Heart right ventricle (tissue), 16 donors: ENCODE measurements at places on chromosomes 1 and 21. TPM values are rescaled to one million over a fixed set of nuclear protein-coding genes. Genes with fewer than 3 reads are reported as not detected.
A peak's percentile ranks its signal among the peaks of the same experiment; 100 is the strongest.

- H3K4me1 ChIP-seq = peaks cover 8% of the 10 kb centered on the region
- H3K4me3 ChIP-seq = peak overlapping the region; percentile 76
- no peaks in the 10 kb centered on the region for H3K27me3 ChIP-seq
- no peaks in the 10 kb centered on the region for H3K36me3 ChIP-seq
These were observed 449 bp upstream of the RCAN3 start for GRCh38 chr1:24502065-24502708.

GRCh38 chr1:12097321-12097720 lies 34.2 kb downstream of the TNFRSF8 start:
- no peak overlapping the region for H3K4me3 ChIP-seq
- H3K27me3 ChIP-seq = no peaks in the 10 kb centered on the region
- DNase-seq = no peak
- H3K36me3 ChIP-seq = no peaks in the 10 kb centered on the region
- no peaks in the 10 kb centered on the region for H3K4me1 ChIP-seq

The KRTAP13-2 gene
- total RNA-seq = not detected

The ARID1A gene
- 33.6 TPM for total RNA-seq

DNA sequence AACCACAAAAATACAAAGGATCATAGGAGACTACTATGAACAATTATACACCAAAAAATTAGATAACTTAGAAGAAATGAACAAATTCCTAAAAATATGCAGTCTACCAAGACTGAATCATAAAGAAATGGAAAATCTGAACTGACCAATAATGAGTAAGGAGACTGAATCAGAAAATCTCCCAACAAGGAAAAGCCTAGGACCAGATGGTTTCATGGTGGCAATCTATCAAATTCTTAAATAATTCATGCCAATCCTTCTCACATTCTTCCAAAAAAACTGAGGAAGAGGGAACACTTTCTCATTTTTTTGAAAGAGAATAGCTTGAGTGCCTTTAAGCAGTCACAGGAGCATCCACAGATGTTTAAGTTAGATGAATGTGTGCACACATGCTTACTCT lies 31.8 kb upstream of the DISP1 start:
- no peaks in the 10 kb centered on the region for H3K36me3 ChIP-seq
- no peak overlapping the region for H3K27ac ChIP-seq
- H3K4me1 ChIP-seq = peaks cover 20% of the 10 kb centered on the region
- H3K27me3 ChIP-seq = peaks cover 7% of the 10 kb centered on the region

GRCh38 chr1:96492236-96492635 lies 229.3 kb upstream of the PTBP2 start:
- DNase-seq = no peak
- H3K4me3 ChIP-seq = no peak overlapping the region
- no peak overlapping the region for H3K27ac ChIP-seq
- H3K4me1 ChIP-seq = no peaks in the 10 kb centered on the region
- H3K27me3 ChIP-seq = no peaks in the 10 kb centered on the region

The FOXD2 gene
- not detected for total RNA-seq

DNA sequence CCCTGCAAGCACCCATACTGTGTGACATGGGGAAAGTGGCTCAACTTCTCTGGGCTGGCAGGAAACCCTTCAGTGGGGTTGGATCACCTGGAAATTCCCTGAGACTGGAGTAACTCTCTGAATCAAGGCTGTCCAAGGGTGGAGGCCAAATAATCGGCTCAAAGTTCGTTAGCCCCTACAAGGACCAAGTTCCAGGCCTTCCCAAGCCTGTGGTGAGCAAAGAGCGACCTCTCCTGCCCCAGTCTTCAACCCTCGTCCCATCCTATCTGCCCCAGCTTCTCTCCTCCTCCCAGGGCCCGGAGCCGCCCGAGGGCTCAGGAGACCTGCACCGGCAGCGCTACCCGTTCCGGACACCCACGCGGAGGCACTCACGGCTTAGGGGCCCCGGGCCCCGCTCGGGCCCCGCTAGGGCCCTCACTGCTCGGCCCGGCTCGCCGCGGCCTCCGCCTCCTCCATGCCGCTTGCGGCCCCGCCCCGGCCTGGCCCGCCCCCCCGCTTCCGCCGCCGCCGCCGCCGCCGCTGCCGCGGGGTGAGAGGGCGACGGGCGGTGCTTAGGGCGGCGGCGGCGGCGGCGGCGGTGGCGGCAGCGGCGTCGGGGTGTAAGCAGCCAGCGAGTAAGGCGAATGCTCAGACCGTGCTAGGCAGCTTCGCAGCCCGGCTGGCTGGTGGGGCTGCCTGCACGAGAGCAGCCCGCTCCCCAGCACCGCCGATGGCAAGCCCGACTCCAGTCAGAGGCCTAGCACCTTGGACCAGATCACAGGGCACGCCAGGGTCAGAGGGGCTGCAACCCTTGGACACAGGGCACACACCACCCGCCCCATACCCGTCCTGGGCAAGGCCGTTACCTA lies at the start of gene POMGNT1:
Gene POMGNT1 (minus strand): TSS at position 471 of the 848 bp plus-strand sequence. CDS start 613 bp downstream, outside the sequence.
- no peaks in the 10 kb centered on the region for H3K27me3 ChIP-seq
- H3K27ac ChIP-seq = peak within 1 kb of the TSS; percentile 87
- H3K36me3 ChIP-seq = peaks cover 32% of the 10 kb centered on the region
- H3K4me1 ChIP-seq = peaks cover 41% of the 10 kb centered on the region

DNA sequence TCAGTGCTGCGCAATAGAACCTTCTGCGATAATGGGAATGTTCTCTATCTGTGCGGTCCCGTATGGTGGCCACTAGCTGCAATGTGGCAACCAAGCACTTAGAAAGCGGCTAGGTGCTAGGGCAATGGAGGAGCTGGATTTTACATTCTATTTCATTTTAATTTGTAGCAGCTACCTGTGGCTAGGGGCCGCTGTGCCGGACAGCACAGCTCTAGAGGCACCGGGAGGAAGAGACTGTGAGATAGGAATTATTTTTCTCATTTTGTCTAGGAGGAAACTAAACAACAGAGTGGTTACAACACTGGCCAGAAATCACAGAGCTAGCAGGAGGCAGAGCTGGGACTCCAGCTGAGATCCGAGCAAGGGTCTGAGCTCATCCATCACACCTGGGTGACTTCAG lies 130.6 kb upstream of the CD34 start:
- H3K27me3 ChIP-seq = no peaks in the 10 kb centered on the region
- H3K4me3 ChIP-seq = no peak overlapping the region
- peaks cover 53% of the 10 kb centered on the region for H3K36me3 ChIP-seq
- peaks cover 7% of the 10 kb centered on the region for H3K4me1 ChIP-seq
- no peak for DNase-seq

DNA sequence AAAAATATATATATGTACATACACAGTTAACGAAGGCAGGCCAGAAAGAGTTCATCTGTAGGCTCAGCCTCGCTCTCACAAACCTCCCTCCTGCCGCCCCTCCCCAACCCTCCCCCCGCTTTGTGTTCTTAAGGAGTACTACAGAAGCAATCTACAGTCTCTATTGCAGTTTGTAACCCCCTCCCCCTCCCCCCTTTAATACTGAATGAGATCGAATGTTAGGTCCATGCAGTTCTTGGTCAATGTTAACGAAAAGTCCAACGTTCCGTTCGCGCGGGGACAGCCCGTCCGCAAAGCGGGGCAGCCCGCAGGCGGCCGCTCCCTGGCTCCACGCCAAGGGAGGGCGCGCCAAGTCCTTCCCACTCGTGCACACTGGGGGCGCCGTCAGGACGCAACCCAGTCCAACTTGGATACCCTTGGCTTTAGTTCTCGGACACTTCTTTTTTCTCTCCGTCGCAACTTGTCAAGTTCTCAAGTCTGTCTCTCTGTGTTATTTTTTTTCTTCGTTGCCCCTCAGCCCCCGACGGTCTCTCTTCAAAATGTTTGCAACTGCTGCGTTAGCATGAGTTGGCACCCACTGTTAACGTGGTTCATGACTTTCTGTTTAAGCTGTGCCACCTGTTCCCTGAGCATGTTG lies 2.2 kb downstream of the JUN start:
- no peaks in the 10 kb centered on the region for H3K27me3 ChIP-seq
- H3K4me3 ChIP-seq = peak overlapping the region; percentile 95
- DNase-seq = peak; percentile 78
- H3K27ac ChIP-seq = peak overlapping the region; percentile 99
- H3K36me3 ChIP-seq = peaks cover 14% of the 10 kb centered on the region

The IL20 gene
- not detected for total RNA-seq

DNA sequence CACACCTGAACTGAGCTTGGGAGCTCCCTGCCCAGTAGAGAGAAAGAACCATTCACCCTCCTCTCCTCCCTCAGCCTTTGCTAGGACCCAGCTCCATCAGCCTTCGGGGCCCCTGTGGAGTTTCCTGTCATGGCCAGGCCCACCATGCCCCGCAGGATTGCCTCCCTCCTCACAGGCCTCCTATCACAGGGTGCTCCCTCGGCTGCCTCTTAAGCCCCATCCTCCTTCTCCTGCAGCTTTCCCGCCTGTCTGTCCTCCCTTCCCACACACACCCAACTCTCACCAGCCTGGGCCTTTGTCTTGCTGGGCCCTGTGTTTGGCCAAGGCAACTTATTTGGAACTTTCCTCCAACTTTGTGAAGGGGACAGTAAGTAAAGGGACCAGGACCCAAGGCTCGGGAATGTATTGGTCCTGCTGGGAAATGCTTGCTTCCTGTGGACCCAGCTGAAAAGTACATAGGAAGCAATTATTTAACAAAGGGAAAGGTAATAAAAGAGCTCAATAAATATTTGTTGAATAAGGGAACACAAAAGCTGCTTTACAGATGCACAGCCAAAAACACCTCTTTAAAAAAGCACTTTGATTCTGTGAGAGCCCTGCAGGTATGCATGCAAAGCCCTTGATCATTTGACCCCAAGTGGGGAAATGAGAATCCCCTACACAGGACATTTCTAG lies 31.6 kb upstream of the TENT5C start:
- H3K36me3 ChIP-seq = no peaks in the 10 kb centered on the region
- no peaks in the 10 kb centered on the region for H3K27me3 ChIP-seq
- no peak overlapping the region for H3K27ac ChIP-seq
- H3K4me1 ChIP-seq = no peaks in the 10 kb centered on the region
- H3K4me3 ChIP-seq = no peak overlapping the region

The SLC2A5 gene
- 3.4 TPM for total RNA-seq

DNA sequence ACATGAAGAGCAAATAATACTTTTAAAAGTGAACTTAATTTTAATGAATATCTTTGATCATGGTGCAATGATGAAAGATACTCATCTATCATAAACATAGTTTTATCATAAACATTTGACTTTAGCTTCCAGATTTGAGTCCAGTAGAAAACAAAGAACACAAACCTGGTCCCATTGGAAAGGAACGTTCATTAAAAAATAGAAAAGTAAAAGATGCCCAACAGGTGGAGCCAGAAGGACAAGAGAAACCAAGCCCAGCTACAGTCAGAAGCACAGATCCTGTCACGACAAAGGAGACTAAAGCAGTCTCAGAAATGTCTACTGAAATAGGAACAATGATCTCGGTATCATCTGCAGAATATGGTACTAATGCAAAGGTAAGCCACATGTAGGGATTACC lies 55.6 kb upstream of the MYOCOS start:
- DNase-seq = no peak
- no peak overlapping the region for H3K4me3 ChIP-seq
- H3K27me3 ChIP-seq = no peaks in the 10 kb centered on the region
- H3K27ac ChIP-seq = no peak overlapping the region
- H3K4me1 ChIP-seq = no peaks in the 10 kb centered on the region
- H3K36me3 ChIP-seq = peaks cover 100% of the 10 kb centered on the region

GRCh38 chr1:162360874-162361260 lies 15.8 kb downstream of the SPATA46 start:
- no peak for DNase-seq
- H3K27ac ChIP-seq = no peak overlapping the region
- H3K36me3 ChIP-seq = no peaks in the 10 kb centered on the region
- no peak overlapping the region for H3K4me3 ChIP-seq
- H3K4me1 ChIP-seq = peaks cover 13% of the 10 kb centered on the region

DNA sequence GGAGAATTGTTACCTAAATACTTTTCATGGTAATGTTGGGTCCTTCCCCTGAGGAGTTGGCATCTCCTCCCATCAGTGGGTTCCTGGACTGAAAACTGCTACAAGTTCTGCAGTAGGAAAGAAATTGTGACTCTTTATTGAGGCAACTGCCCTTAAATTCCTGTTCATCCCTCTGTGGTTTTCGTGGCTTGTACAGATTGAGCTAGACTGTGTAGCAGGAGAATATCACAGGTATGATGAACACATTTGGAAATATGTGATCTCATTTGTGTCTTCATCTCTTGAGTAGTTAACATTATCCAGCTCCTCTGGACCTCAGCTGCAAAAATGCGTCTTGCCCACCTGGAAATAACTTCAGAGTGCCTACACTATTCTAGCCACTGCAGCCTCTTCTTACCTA lies 390.6 kb downstream of the PTPRC start:
- no peaks in the 10 kb centered on the region for H3K27me3 ChIP-seq
- no peaks in the 10 kb centered on the region for H3K36me3 ChIP-seq
- no peak overlapping the region for H3K4me3 ChIP-seq
- no peak overlapping the region for H3K27ac ChIP-seq
- no peak for DNase-seq
